ENCODE measurements at places on chromosomes 12 and 14. TPM values are rescaled to one million over a fixed set of nuclear protein-coding genes. Genes with fewer than 3 reads are reported as not detected.

ATXN3 gene
- total RNA-seq = 20.7 TPM

ERP29 gene
- 86.4 TPM for total RNA-seq

CELA1 gene
- total RNA-seq = not detected

ADAM21 gene
- 0.08 TPM for total RNA-seq

TTC6 gene
- 0.13 TPM for total RNA-seq

RNASE7 gene
- total RNA-seq = not detected

TBC1D30 gene
- 3.7 TPM for total RNA-seq

CD163 gene
- total RNA-seq = 0.25 TPM

TNS2 gene
- total RNA-seq = 10.1 TPM

GALNT16 gene
- total RNA-seq = 0.33 TPM

P3H3 gene
- total RNA-seq = 27.7 TPM

ACSS3 gene
- total RNA-seq = 5.5 TPM

DNA sequence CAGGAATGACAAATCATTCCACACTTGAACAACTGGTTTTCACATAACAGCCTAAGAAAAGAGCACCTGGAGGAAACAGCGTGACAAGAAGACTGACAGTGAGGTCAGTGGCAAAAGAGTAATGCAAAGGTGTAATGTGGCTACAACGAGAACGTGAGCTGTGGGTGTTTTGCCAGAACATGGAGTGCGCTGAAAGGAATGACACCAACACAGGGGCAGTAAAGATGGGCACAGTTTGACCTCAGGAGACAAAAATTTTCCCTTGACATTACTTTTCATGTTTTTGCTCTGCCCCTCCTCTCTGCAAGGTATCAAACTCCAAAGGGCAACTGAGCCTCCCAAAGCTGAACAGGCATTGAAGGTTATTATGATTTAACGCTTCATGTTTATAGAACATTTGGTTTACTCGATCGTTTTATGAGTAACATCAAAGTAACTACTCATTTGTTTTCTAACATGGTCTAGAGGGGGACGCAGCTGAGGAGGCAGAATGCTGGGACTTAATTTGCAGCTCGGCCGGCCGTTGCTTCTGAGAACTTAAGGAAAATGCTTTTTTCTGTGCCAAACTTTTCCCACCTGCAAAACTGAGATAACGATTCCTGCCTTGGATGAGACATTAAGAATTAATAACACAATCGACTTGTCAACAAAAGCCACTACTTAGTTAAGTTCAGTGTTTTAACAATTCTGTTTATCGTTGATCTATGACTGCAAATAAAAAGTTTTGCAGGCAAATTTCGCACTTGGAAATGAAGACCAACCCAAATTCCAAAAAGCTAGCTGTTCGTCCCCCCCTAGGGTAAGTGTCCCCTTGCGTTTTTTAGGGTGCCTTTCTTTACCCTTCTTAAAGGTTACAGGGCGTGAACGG, 954 bp downstream of the HAUS4 start:
- no peak for DNase-seq

- peak; percentile 91 for DNase-seq
Observed at GRCh38 chr12:77122236-77122635, 56.9 kb upstream of the E2F7 start.

DNA sequence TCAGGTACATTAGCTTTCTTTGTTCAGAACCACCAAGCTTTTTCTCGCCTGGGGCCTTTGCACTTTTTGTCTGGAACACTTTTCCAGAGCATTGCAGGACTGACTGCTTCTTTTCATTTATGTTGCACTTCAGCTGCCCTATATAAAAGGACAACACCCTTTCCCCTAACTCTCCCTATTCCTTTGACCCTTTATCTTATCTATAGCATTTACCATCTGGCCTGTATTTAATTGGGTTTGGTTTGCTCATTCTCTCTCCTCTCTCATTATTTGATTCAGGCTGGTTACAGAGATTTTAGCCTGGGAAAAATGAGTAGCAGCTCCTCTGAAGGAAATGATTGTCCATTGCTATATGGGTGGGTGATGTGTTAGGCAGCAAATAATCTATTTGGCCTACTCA, 165.4 kb downstream of the KICS2 start:
- no peak for DNase-seq

GRCh38 chr12:113655919-113656318, 184.2 kb upstream of the LHX5 start:
- DNase-seq = no peak

DNA sequence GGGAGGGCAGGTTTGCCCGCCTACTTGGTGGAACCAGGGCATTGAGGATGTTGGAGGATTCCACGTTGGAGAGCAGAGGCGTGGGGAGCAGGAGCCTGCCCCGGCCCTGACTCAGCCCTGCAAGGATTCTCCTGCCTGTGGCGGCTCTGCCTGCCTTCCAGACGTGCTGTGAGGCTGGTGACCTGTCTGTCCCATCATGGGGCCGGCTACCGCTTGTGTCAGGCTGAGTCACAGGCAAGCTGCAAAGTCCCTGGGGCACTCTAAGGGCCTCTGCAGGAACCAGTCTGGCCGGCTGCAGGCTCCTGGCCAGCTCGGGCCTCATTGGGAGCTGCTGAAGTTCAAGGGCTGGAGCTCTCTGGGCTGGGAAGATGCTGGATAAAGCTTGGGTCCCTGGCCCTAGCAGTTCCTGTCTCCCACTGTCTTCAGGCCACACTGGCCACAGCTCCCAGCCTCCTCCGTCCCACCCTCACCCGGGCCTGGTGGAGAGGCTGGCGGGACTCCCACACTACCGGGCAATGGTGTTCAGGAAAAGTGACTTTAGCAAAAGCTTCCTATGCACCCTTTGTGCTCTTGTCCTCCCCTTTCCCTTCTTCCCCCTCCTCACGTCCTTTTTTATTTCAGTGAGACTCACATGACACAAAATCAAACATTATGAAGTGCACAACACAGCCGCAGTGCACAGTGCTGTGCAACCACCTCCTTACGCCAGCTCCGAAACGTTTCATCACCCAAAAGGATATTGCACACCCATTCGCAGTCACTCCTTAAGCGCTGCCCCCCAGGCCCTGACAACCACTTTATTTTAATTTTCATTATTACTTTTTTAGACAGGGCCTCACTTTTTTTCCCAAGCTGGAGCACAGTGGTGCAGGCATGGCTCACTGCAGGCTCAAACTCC, 22.0 kb upstream of the ULK1 start:
- no peak for DNase-seq

GRCh38 chr14:95218472-95219193, 61.3 kb upstream of the DICER1 start:
- no peak for DNase-seq

GRCh38 chr12:77578466-77579220, 252.1 kb upstream of the NAV3 start:
- DNase-seq = no peak

DNA sequence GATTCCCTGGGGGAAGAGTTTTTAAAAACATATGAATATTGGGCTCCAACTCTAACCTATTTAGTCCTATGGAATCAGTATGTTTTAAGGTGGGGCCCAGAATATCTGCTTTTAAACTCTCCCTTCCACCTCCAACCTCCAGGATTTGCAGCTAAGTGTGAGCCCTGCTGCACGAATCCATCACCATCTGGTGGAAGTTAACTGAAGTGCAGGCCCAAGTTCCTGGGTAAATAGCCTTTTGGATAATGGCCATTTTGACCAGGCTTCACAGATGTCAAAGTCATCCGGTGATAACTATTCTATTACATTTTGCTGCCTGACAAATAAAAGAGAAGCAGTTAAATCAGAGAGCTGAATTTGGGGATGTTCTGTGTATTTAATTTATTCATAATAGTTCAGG, 58.1 kb upstream of the RMST start:
- DNase-seq = peak; percentile 25
